ENCODE measurements at places on chromosomes 12 and 14. TPM values are rescaled to one million over a fixed set of nuclear protein-coding genes. Genes with fewer than 3 reads are reported as not detected.

GUCY2C gene
- polyA plus RNA-seq: not detected

TXNDC16 gene
- 1.6 TPM for polyA plus RNA-seq

KLRC4 gene
- not detected for polyA plus RNA-seq

ABCC9 gene
- 0.02 TPM for polyA plus RNA-seq

STAC3 gene
- polyA plus RNA-seq: 0.63 TPM

PTHLH gene
- 29.1 TPM for polyA plus RNA-seq

CD27 gene
- polyA plus RNA-seq: not detected

DNAJC22 gene
- polyA plus RNA-seq: 5.3 TPM

CIDEB gene
- 0.03 TPM for polyA plus RNA-seq

TDRD9 gene
- polyA plus RNA-seq: not detected

GRCh38 chr12:57584690-57585089 is 6.3 kb upstream of the PIP4K2C start:
- DNase-seq: no peak

GRCh38 chr12:108734200-108734906 is 3.0 kb upstream of the CORO1C start:
- DNase-seq: no peak

GRCh38 chr12:49097381-49097780 is 2.8 kb upstream of the DHH start:
- no peak for DNase-seq

DNA sequence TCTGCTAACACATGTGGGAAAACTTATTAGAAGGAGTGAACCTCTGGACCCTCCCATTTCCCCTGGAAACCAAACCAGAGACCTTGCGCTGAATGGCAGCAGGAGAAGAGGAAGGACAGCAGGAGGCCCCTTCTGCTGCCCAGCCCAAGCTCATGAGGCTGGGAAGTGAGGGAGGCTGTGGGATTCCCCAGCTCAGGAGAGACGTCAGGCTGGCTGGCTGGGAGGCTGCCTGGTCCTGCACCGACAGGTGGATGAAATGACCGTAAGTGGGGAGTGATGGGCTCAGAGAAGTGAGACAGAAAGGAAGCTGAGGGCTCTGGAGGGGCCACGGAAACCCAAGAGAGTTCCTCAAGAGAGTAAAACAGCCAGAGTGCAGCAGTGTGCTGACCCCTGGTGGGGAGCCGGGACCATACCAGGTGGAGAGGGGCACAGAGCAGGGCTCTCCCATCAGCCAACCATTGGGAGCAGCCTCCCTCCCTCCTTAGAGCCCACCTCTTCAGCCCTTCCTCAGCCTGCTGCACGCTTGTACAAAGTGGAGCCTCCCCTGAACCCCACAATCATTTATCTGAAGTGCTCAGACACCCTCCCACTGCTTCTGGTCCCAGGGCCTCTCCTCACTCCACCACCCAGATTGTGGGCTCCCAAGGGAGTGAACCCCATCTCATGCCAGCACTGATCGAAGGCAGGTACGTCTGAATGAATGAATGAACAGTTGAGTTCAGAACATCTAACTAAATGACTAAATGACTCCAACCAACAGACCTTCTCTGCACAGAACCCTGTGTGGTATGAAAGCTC is 14.0 kb downstream of the TAMALIN start:
- peak; percentile 88 for DNase-seq

- DNase-seq: no peak
These were observed 63.0 kb upstream of the BTG1 start for GRCh38 chr12:92208613-92209121.

DNA sequence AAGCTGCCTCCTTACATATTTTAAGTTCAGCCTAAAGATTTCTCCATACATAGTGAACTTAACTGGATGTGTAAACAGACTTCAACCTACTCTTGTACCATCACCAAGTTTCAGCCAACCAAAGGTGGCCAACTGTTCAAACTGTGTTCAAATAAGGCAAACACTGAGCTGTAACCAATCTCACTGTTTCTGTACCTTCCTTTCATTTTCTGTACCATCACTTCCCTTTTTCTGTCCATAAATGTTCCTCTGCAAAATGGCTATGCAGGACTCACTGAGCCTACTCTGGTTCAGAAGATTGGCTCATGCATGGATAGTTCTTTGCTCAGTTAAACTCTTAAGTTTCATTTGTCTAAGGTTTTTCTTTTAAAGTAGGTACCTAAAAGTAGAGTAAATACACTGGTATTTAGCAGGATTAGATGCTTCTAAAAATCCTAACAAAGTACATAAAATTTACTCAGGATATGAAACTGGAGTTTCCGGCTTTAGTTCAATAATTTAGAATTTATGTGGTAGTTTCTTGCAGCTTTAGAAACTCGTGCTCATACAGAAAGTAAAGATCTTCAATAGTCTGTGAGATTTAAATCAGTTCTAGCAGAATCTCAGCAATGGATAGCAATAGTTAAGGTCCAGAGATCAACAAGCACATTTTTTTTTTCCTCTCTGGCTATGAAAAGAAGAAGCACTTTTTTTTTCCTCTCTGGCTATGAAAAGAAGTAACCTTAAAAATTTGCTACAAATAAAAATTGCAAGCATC is 282.0 kb upstream of the PPFIA2 start:
- no peak for DNase-seq

DNA sequence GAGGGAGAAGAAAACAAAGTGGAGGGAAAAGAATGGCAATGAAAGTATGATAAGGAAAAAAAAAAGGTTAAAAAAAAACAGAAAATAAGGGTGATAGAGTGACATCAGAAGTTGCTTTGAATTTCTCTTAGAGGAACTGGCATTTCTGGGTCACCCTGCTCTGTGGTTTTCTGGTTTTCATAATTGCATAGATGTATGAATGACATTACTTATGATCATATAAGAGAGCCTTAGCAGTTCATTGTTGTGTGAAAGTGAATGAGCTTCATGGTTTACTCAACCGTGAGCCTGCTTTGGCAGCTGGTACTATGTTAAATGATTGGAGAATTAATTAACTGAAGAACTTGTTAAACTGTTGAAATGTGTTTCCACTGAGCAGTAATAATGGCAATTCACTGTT is 336.4 kb upstream of the FBXO33 start:
- no peak for DNase-seq

DNA sequence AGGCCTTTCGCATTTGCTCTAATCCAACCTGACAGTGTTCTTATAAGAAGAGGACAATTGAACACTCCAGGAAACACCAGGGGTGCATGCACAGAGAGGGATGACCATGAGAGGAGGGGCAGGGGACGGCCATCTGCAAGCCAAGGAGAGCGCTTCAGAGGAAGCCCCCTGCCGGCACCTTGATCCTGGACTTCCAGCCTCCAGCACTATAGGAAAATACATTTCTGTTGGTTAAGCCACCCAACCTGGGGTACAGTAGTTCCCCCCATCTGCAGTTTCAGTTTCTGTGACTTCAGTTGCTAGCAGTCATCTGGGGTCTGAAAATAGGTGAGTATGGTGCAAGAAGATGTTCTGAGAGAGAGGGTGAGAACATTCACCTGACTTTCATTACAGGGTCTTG is 64.7 kb downstream of the CLMN start:
- no peak for DNase-seq

- DNase-seq: no peak
These were observed 294.9 kb downstream of the FOXN3 start for GRCh38 chr14:89121968-89122620.

- no peak for DNase-seq
These were observed 129.5 kb downstream of the KIF26A start for GRCh38 chr14:104267895-104268294.

- DNase-seq: no peak
These were observed 77.7 kb downstream of the LGR5 start for GRCh38 chr12:71517145-71517846.

- no peak for DNase-seq
These were observed 58.8 kb upstream of the FBRSL1 start for GRCh38 chr12:132430838-132431774.

DNA sequence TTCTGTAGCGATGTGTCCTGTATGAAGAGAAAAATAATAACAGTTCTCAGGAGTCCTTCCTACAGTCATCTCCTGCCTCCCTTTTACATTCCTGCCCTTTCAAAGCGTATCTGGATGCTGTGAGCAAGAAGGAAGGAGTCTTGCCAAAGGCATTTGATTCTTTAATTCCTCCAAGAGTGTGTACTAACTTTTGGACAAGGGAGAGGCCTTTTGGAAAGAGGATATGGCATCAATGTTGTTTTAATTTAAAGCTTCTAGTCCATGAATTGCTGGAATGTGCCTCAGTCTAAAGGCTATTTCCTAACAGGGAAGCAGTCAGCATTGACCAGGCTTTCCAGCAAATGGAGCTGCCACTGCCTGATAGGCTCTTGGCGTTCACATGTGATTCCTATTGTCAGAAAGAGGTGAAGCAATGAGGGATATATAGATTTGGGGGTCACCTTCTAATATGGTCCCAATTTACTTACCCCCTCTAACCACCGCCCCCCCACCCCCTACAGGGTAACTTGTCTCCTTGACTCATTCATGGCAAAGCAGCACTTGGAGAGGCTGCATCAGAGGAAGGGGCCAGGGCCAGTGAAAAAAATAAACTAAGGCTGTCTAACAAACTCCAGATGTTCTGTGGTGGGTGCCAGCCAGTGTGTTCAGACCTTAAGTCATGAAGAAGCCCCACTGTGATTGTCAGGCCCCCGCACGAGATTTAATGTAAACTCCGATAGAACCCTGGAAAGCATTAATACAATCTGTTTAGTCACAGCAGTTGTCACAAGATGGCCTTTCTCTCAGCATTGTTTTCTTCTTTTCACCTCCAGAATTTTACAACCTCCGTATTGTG is 220.3 kb downstream of the FBXL14 start:
- DNase-seq: no peak

DNA sequence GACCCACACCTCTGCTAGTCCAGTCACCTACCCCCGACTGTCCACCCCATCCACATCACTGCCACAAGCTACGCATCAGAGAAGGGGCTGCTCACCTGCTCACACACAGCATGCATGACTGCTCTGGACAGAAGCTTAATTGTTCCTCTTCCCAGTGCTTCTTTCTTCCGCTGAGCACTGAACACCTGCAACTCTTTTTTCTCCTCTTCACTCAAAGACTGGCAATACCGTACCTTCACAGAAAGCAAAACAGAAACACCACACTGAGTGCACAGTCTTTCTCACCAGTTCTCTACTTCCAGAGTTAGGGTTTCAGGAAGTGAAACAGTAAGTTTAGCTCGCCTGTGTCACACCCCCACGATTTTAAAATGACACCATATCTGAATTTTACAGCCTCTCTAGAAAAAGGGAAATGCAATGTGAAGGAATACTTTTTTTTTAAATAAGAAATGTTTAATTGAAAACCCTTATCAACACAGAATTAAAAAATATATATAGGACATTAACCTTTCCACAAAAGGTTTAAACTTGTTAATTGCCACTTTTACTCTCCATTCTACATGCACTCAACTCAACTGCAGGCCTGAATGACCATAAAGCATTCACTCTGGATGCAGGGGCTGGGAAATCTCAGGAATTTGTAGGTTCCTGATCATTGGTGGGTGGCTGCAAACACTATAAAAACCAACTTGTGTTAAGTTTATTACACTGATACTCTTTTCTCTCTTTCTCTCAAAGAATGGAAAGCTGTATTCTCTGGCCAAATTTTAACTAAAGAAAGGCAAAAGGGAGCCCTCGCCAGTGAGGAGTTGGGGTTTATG is 120.0 kb downstream of the PRICKLE1 start:
- no peak for DNase-seq

- DNase-seq: no peak
These were observed 12.0 kb upstream of the GALNT6 start for GRCh38 chr12:51403159-51403558.

DNA sequence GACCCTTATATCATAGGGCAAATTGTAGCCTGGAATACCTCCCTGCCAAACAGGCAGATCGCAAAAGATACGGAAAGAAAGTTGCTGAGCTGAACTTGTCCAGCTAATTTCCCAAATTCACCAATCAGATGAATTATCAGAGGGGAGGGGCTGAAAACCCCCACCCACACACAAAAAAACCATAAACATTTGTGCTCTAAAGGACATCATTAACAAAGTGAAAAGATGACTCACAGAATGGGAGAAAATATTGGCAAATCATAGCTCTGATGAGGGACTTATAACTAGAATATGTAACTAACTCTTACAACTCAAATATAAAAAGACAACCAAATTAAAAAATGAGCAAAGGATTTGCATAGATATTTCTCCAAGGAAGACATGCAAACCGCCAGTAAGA is 36.3 kb downstream of the PTHLH start:
- no peak for DNase-seq

GRCh38 chr12:95802482-95803270 is 12.1 kb upstream of the NTN4 start:
- no peak for DNase-seq

DNA sequence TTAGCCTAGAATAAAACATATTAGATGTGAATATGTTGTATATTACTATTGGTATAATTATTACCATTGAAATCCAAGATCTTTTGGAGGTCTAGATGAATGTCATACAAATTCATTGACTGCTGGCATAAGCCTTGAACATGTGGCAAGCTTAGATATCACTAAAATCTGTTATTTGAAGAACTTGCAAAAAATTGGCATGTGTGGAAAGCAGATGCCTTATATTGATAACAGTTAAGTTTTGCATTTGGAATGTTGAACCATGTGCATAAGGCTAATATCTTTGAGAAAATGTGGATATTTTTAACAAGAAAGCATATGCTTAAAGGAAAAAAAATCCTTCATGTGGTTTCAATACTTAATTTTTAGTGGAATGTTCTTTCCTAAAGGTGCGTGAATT is 203.6 kb upstream of the PRICKLE1 start:
- DNase-seq: no peak

- DNase-seq: no peak
These were observed 445.0 kb downstream of the GXYLT1 start for GRCh38 chr12:41699658-41700057.

DNA sequence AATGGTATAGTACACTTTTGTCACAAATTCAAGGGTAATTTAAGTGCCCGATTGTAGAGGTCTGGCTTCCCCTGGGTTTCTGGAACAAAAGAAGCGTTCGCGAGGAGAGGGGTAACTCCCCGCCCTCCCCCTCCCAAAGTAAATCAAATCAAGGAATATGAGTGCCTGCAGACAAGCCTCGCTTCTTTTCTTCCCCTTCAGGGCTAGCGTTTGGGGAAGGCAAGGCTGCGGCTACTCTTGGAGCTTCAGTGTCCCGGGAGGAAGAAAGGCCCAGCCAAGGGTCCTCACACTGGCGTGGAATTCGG is 456 bp upstream of the TMPO start:
- DNase-seq: peak; percentile 51

DNA sequence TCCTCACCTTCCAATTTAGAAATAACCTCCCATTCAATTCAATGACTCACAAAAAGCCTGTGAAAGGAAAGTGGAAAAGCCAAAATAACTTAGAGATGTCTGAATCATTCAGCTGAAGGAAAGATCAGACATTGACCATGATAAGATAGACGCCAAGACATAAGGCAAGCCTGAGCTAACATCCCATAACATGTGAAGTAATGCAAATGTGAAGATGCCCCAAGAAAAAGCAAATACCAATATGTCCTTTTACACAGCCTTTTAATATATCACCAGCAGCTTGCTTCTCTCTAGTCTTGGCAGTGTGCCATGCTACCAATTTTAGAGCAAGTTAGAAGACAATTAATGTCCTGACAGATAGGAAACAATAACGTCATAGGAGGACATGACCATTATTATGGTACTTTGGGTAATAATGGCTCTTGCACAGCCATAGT is 2.4 kb upstream of the NUMB start:
- no peak for DNase-seq

GRCh38 chr12:40980427-40980961 is 207.6 kb upstream of the PDZRN4 start:
- DNase-seq: no peak
